ENCODE measurements at places on chromosomes 5 and 9.

DNA sequence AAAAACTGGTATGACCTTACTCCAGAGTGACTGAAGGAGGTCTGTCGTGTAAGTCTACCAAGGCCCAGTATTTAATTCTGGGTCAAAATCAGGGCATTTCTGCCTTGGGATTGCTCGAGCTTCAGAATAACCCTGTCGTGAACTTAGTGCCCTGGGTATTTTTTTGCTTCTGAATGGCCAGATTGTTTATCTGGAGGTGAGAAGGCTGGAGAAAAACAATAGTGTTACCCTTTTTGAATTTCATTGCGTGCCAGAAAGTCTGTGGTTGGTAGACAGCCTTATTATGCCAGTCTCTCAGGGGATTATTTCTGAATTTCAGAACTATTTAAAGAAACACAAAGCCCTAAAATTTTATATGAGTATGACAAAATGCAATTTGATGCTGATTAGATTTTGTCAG is 323.4 kb downstream of the CSNK1G3 start:
- DNase-seq, result no peak

DNA sequence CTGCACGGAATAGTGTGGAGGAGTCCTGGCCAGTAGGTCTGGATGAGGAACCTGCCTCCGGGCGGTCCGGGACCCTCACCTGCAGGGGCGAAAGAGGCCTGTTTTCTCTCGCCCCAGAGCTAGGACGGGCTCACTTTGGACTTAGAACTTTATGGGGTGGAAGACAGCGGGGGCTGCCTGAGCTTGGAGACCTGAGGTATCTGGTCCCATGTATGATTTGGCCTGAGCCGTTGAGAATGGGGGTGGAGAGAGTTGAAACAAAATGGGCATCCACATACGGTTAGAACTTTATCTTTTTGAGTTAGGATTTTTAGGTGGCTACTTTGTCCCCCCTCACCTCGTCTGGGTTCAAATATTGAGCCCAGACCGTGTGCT is 681 bp upstream of the ETF1 start:
- DNase-seq, result no peak

DNA sequence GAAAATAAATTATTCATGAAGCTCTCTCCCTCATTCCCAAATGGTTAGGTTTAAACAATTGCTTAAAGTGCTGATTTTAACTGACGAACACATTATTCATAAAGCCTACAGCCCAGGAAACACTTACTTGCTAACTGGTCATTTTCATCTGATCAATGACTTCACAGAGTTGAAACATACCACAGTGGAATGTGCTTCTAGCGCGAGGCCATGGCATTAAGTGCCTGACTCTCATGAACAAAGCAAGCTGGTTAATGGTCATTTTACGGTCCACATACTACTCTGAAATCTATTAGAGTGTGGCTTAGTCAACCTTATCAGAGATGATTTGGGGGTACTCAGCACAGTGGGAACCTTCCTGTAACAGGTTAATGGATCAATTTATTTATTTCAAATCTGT is 114.6 kb downstream of the MED27 start:
- no peak for DNase-seq

DNA sequence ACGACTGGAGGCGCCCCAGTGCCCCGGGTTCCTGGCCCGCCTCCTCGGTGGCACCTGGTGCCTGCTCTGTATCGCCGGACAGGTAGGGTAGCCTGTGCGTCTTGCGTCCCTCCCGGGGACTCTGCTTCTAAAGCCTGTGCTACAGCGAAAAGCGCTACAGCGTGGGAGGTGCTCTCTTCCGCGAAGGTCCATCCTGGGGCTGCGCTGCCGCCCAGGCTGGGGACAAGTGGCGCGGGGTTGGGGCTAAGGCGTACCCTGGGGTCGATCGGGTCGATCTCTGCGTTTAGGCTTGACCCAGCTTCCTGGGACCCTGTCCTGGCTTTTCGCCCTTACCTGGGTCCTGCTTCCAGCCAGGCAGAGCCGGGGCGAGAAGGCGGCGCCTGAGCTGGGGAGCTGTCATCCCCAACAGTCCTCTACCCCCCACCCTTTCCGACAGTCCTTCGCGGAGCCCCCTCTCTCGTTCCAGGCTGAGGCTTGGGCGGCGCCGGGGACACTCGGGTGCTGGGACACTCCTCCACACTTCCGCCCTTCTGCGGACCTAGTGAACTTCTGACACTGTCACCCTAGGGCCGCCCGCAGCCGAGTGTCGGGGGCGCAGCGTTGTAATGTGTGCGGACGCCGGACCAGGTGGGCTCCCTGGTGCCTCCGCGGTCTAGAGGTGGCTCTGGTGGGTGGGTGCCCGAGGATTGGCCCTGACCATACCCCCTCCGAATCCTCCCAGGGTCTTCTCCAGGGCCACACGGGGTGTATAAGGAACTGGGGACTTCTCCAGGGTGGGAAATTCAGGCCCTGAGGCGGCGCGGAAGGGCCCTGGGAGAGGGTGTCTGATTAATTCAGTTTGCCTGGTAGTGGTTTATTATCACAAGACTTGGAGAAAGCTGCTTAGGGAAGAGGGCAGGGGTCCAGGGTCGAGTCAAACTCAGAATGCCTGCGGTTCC is 328.2 kb downstream of the SH3GL2 start:
- no peak for DNase-seq

GRCh38 chr9:33993104-33993503 is 55.6 kb downstream of the UBAP2 start:
- DNase-seq, result no peak

DNA sequence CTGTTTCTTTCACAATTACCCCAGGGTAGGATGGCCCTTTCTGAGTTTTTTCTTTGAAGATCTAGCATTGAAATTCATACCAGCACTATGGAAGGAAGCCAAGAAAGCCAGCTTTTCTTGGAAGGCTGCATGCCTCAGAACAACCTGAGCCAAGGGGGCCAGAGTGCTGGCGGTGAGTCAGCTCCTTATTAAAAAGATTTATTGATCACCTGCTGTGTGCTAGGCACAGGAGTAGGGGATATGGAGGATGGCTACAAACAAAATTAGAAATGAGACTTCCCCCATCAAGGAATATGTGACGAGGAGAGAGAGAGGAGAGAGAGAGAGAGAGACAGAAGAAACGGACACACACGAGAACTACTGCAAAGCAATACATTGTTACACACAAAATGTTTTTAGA is 184.6 kb upstream of the PUM3 start:
- no peak for DNase-seq

- peak; percentile 84 for DNase-seq
These were observed at the start of gene RGS7BP for GRCh38 chr5:64505769-64506566. Gene RGS7BP (plus strand): TSS chr5:64506015. CDS start chr5:64506625, 610 bp downstream.

DNA sequence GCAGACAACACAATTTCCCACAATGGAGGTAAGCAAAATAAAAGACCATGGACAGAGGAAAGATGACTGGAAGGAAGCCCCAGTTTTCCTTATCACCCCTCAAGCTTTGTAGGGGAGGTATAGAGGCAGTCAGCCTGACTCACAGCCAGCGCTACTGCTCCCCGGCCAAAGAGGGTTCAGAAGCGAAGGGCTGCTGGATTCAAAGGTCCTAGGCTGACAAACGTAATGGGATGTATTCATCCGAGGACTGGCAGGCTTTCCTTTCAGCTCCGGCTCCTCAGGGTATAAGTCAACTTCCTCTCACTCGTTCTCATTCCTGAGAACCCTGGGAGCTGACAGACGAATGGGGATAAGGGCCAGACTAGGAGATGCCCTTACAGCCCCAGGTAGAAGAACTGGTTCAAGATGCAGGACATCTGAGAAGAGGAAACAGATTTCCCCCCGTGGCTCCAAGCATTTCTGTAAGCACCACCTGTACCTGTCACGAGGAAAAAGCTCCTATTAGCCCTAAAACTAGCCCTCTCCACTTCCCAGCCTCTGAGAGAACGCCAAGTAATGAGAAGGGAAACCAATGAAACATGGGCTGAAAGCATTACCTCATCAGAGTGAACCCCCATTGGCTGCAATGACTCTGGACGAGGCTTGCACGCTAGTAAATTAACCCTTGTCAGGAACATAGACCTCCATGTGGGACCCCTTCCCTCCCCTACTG is 22.1 kb upstream of the FAM13B start:
- DNase-seq, result peak; percentile 55

DNA sequence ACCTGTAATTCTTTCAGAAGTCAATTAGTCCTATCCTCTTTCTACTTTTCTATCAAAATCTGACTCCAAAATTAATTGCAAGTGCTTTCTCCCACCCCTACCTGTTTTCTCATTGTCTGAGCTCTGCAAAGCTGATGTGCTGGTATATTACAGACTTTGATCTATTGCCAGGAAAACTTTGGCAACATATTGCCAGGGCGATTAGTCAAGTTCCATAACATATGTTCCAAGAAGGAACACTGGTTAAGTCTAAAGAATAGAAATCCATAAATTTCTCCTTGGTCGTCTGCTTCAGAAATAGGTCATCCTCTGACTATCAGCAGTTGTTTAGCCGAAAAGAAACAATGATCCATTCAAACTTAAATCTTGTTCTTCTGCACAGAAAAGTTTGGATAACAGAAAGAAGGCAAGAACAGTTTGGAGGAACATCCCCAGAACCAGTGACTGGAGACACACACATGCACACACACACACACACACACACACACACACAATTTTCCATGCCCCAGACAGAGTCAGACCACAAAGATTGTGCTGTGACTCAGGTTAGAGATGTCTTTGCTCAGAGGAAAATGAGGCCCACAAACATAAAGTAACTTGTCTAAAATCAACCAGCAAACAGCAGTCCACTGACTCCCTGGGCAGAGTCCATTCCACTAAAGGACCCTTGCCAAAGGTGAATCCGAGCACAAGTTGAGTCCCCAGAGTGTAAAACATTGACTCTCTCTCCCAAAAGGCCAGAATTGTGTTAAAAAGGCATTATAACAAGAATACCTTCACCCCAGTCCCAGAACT is 202.1 kb downstream of the DEPDC1B start:
- DNase-seq, result no peak

- no peak for DNase-seq
These were observed 84.0 kb downstream of the KCNIP1 start for GRCh38 chr5:170587808-170588207.

DNA sequence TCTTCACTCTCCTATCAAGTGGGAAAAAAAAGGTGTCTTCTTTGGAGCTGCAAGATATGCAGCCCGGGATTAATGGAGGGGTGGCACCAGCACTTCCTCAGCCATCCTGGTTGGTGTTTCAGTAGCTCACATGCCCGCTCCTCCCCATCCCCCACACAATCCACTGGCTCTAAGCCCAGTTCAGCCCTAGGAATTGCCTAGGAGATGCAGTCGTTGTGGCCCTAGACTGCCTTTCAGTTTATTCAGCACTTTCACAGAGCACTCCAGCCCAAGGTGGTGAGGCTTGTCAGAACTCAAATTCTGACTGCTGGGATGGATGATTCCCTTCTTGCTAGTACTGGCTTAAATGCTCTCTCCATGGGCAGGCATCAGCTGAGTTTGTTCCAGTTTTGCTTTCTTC is 35.1 kb upstream of the EDIL3 start:
- no peak for DNase-seq

DNA sequence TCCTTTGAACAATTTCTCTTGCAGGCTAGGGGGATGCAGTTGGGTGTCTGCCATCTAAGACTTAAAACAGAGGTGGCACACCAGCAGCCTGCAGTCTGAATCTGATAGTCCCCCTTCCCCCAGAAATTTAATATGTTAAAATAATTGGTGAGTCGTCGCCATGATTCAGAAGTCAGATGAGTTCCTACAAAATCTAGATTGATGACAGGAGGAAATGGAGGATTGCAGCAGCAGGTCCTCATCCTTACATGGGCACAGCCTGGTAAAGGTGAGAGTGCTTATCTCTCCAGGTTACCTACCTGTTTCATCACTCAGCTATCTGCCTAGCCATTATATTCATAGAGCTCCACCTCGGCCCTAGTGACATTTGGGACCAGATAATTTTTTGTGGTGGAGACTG is 112.3 kb downstream of the PCSK1 start:
- no peak for DNase-seq

DNA sequence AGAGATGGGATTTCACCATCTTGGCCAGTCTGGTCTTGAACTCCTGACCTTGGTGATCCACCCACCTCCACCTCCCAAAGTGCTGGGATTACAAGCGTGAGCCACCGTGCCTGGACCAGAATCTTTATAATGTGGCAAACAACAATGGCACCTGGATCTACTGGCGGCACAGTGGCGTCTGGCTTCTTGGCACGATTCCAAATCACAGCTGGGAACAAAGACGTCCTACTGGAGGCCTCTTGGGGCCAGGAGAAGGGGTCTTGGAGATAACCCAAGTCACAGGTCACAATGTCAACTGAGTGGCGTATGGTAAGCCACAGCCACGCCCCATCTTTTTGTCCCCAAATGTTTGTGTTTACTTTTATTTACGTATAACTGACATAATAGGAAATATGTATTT is 77.8 kb upstream of the RAPGEF1 start:
- DNase-seq, result no peak

- DNase-seq, result no peak
These were observed 669.0 kb downstream of the LRRC70 start for GRCh38 chr5:63247651-63248050.

GRCh38 chr5:73032635-73033034 is 76.8 kb downstream of the FCHO2 start:
- no peak for DNase-seq

GRCh38 chr5:175653763-175654162 is 4.1 kb upstream of the HRH2 start:
- no peak for DNase-seq

DNA sequence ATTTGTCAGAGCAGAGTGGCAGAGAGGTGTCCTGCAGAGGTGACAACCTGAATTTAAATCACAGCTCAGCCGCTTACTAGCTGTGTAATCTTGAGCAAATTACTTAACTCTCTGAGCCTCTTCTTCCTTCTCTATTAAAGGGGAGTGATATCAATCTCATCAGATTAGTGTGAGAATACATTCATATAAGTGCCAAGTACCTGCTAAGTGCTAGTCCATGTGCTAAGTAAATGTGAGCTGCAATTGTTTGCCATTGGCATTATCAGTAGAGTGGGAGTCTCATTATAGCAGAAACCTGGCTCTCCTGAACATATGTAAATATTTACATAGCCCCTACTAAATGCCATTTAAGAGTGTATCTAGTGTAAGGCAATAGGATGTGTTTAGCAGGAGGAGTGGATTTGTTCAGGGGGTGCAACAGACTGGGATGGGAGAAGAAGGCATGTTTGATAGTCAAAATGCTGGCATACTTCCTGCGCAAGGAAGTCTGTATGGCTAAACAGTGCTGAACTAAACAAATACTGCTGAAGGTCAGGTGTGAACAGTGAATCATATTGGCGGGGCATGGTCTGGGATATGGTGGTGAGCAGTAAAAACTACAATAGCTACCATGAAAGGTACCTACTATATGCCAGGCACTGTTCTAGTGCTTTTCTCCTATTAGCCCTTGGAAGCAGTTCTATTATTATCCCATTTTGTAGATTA is 74.5 kb downstream of the F2RL2 start:
- DNase-seq, result no peak

DNA sequence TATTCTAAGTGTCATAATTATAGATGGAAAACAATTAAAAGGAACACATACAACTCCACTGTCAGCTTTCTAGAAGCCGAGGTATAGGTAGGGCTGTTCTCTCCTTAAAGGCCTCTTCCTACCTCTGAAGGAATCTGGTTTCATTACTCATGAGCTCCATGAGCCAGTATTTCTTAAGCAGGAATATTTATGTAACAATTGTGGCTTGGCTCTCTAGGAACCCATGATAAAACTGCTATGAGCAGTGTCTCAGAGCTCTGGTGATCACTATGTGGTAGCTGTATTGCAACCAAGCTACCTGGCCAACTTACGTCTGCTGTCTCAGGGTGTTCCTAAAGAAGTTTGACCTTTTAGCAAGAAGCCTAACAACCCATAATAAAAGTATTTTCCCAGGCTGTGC is 157.7 kb downstream of the CEP120 start:
- no peak for DNase-seq

Data from ecto neural progenitor cell (in vitro differentiated cells).